Activated T-cell treated with anti-CD3 and anti-CD28 coated beads, Interleukin-2, amount 50 U/mL, for 1 hour (primary cell): ENCODE measurements at places on chromosomes 5 and 9.

GRCh38 chr9:109224751-109225150 is 57.7 kb upstream of the FRRS1L start:
- DNase-seq, result no peak

DNA sequence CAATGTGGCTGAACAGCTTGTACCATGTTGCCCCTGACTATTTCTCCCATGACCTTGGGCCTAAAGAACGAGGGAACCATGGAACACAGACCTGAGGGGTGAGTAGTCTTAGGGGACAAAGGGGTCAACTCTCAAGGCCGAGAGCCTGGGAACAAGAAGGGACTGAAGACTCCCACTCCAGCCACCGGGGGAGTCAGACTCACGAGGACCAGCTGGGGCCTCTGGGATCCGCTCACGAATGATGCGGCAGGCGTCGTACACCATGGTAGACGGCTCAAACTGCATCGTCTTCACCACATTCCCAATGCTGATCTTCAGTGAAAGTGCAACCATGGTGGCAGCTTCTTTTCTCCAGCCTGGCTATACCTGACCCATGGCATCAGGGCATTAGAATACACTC is 6.6 kb downstream of the TLN1 start:
- DNase-seq, result no peak

- no peak for DNase-seq
These were observed 6.2 kb upstream of the VPS13A start for GRCh38 chr9:77170991-77171699.

DNA sequence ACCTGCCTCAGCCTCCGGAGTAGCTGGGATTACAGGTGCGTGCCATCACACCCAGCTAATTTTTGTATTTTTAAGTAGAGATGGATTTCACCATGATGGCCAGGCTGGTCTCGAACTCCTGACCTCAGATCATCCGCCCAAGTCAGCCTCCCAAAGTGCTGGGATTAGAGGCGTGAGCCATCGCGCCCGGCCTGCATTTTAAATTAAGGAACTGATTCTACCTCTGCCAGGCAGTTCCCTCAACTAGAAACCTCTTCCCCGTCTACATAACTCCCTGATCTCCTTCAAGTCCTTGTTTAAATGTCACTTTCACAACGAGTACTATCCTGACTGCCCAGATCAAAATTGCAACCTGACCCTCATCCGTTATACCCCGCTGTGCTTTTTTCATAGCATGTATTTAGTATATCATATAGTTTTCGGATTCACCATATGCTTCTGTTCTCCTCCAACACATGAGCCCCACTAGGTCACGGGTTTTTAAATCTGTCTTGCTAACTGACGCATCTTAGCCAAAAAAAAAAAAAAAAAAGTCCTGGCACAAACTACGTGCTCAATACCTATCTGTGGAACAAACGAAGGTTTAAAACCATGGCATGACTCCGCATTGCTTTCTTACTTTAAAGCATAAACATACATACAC is 858 bp upstream of the SOWAHA start:
- no peak for DNase-seq

DNA sequence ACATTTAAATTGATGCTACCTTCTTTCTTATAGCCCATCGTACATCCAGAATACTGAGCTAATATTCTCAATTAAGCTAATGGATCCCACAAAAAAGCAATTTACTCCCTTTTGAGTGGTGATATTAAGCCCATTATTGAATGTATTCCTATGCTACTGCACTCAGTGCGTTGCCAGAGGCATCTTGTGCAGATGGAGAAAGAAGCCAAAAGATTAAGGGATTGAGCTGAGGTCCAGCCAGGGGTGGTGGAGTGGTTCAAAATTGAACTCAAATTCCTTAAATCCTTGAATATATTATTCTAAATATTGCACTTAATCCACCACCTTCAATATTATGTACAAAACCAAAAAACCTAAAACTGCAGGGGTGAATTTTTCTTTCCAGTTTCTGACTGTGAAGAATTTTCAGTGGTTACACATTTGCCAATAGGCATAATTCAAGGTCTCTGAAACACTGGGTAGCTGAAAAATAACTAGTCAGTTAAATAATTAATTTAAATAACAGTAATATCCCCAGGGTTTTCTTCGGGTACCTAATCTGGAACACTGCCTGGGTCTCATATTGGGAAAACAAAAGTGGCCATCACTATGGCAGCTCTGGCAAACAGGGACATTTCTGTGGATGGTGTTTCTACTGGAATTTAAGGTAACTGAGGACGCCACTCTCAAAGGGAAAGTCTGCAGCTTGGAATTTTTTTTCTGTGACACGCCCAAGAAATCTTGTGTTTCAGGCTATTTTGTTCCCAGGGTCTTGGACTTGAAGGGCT is 6.2 kb upstream of the LIFR start:
- no peak for DNase-seq

- no peak for DNase-seq
These were observed 719 bp downstream of the PAIP2 start for GRCh38 chr5:139342423-139342723.

- DNase-seq, result no peak
These were observed 81.7 kb downstream of the ITGA1 start for GRCh38 chr5:52869391-52869790.

DNA sequence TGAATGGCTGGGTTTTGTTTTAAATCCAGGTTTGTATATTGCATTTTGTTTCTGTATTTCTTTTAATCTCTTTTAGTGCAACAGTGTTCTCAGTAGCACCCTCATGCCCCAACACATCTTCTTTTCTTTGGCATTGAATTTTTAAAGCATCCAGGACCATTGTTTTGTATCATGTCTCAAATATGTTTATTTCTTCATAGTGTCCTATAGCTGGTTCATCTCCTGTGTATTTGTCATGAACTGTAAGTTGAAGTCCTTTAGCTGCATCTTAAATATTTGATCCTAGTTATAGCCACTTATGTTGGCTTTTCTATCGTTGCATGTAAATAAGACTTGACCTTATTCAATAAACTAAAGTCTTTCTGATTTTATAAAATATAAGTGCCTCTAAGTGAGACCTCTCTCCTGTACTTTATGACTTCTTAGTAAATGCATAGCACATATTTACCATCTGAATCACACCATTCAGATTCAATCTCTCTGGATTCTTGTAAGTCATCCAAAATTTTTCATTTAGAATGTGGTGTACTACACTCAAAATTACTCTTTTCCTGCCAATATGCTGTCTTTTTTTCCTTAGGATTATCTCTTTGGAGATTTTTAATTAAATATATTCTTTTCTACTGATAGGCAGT is 21.0 kb upstream of the ERCC6L2 start:
- no peak for DNase-seq

DNA sequence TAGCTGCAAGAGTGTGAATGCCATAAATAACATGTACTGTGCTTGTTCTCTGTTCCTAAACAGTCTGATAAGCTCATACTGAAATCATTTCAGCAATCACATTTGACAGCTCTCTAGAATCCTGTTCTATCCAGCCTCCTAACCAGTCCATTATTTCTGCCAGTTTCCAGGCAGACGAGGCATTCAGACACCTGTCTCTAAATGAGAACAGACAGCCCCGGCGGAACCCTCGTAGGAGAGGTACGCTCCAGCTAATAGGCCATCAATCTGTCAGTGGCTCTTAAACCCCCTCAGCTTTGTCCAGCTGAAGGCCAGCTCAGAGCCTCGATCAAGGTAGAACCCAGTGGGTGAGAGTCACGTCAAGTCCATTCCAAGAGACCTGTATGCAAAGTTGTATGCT is 272.3 kb downstream of the GLIS3 start:
- DNase-seq, result no peak

DNA sequence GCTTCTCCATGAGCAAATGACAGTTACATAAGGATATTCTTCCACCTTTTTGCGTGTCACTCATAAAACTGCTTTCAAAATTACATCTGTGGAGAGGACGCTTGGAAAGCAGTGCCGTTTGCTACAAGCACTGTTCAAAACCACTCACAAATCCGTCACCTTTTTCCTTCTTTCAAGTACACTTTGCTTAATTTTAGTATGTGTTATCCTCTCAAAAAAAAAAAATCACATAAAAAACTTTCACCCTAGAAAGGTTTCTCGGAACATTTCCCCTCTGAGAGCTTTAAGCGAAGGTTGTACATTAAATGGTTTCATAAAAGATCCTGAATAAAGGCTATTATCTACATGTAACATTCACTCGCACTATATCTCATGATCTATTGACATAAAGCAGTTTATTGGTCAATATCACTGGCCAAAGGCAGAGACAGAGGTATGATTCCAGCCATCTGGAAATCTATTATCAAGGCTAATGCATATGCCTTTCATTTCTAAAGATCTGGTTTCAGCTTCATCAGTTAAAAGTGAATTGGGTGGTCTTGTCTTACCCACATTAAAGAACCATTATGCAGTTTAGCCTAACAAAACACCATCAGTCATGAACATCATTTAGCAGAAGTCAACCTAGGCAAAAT is 163.6 kb downstream of the ENC1 start:
- no peak for DNase-seq

- no peak for DNase-seq
These were observed 1.4 kb downstream of the CDC37L1 start for GRCh38 chr9:4680750-4681149.

DNA sequence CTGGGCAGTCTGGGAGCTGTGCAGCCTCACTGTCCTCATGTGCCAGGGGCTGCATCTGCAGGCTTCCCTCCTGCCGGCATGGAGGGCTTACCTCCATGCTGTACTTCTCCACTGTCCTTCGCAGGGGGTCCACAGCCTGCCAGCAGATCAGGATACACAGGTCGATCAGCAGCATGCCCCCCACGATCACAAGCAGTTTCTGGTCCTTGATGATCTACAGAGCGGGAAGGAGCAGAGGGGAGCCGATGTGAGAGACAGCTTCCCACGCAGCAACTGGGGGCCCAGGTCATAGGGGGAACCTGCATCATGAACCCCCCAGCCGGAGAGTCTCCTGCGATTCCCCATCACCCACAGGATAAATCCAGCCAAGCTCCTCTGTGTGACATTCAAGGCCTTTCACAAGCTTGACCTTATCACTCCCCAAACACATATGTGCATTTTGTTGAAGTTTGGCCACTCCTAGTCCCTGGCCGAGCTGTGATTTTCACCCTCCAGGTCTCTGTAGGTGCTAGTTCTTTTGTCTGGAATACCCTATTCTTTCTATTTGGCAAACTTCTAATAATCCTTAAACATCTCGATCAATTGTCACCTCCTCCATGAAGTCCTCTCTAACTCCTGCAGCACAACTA is 107.3 kb upstream of the TBC1D2 start:
- DNase-seq, result no peak
